HCT116 (cell line): ENCODE measurements at places on chromosomes 7 and 10. TPM values are rescaled to one million over a fixed set of nuclear protein-coding genes. Genes with fewer than 3 reads are reported as not detected.
A peak's percentile ranks its signal among the peaks of the same experiment; 100 is the strongest.

The FZD1 gene
- 3.7 TPM for total RNA-seq

The HOXA11 gene
- 6.8 TPM for total RNA-seq

The C7orf33 gene
- not detected for total RNA-seq

The PIK3CG gene
- 0.05 TPM for total RNA-seq

The CPN1 gene
- 0.12 TPM for total RNA-seq

The ATOH7 gene
- not detected for total RNA-seq

DNA sequence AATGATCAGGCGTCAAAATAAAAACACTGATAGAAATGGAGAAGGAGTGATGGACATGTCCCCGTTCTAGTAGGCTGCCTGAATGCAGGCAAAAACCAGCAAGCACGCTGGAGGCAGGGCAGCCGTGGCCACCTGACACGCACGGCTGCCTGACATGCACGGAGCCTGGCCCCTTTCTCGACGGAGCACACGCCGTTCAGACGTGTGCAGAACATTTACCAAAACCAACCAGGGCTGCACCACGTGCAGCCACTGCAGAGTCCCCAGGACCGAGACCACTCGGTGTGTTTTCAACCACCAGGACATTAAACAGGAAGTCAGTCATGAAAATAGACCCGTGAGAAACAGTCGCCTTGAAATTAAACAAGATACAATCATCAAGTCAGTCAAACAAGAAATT is 61.9 kb upstream of the NKX6-2 start:
- DNase-seq = no peak

- peak; percentile 90 for DNase-seq
These were observed at the start of gene DEPP1 for GRCh38 chr10:44978570-44979280. Gene DEPP1 (minus strand): TSS chr10:44978809. CDS start chr10:44978030, 779 bp downstream.

DNA sequence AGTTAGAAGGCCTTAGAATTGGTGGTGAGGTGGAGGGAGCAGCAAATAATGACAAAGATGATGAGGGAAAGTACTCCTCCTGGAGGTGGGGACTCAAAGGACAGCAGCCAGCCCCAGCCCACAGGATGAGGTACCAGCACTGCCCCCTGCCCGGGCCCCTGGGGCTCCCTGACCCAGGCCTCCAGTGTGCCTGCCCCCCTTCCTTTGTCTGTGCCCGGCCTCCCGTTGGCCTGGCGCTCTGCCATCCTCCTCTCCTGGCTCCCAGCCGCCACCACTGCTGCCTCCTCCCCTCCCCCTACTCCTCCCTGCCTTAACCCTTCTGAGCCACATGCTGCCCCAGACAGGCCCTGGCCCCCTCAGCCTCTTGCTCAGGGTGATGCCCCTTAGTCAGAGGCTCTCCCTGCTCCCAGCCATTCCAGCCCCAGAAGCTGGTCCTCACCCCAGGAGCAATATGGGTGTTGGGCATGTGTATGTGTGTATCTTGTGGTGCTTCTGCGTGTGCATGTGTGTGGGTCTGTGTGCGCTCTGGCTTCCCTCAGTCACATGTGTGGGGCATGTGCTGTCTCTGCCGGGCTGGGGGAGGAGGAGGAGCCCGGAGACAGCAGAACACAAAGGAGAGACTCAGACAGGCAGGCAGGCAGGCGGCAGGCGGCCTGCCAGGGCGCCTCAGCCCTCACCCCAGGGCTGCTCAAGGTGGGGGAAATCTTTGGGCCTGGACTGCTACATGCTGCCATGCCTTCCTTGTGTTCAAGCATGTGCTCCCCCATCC is 2.6 kb downstream of the LDB1 start:
- DNase-seq = no peak

DNA sequence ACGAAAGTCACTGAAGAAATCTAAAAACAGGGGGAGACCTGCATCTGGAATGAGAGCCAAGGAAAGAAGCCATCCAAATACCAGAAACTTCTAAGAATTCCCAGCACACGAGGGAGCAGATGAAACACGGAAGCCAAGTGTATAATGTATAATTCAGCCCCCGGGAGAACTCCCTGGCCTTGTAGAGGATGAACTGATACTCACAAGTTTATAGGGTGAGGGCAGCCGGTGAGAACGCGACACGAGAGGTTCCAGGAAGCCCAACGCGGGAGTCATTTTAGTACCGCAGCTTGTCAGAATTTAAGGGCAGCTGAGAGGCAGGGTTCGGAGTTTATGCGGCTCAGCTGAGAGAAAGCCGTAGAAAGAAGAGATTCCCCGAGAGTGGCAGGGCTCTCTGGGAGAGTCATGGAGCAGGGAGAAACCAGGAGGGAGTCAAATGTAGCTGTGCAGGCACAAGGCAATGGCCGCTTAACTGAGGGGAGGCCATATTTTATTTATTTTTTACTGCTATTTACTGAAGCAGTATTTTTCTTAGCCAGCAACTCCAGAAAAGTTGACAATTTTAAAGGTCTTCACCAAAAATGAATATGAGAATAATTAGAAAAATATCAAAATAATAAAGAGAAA is 164.0 kb downstream of the NPSR1 start:
- no peak for DNase-seq

GRCh38 chr10:77763453-77764430 is 126.1 kb upstream of the KCNMA1 start:
- no peak for DNase-seq
